ENCODE measurements at places on chromosomes 7 and 10. TPM values are rescaled to one million over a fixed set of nuclear protein-coding genes. Genes with fewer than 3 reads are reported as not detected.

DNA sequence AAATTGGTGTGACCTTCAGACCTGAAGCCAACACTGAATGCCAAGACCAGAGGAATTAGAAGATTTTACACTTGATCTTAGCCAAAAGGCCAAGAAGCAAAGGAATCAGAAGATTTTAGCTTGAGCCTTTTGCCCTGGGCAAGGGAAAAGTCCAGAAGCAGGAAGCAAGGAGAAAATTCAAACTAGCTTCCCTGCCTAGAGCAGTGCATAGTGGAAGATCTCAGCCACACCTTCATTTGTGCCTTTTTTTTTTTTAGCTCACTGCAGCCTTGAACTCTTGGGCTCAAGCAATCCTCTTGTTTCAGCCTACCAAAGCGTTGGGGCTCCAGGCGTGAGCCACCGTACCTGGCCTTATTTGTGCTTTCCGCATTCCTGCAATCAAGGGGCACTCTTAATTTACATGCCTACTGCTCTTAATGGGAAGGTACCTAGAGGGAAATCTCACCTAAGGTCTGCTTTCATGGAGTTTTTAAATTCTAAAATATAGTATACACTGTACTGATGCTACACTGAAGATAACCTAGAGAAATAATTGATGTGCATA lies 8.3 kb upstream of the PIP4K2A start:
- DNase-seq = no peak

The PLEKHS1 gene
- not detected for total RNA-seq

DNA sequence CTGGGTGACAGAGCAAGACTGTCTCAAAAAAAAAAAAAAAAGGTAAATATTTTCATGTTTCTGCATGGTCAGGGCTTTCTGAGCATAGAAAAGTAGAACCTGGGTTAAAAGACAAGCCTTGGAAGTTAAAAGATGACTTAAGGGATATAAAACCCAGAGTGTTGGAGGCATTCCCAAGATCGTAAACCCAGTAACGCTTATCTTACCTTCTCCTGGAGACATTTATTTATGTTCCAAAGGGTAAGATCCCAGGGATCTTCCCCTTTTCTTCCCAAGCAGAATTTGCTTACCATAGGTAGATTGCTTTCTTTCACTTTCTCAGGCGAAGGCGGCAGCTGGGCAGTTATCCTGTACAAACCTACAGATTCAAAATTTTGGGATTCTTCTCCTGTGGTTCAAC lies 22.2 kb downstream of the SUGCT start:
- DNase-seq = no peak

DNA sequence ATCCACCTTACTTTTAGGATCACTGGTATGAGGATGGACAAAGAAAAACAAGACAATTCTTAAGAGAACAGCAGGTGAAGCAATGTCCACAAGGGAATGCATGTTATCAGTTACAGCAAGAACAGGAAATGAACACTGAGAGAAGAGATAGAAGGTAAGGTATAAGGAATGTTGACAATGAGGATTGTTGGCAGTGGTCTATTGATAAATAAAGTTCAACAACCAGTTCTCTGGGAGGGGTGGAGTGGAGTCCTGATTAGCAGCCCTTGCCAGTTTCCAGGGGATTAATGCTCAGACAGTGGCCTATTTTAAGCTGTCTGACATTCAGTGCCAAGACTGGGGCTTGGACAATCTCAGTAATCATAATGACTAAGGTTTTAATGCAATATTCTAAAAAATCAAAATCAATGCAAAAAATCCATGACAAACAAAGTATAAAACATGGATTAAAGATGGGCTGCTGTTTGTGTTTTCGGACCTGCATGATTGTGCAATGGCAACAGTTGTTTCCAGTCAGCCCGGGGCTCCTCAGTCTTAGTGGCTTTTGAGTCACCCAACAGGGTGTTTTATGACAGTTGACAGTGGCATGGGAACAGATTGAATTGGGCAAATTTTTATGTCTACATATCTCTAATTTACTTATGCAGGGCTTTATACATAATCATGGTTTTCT lies 13.8 kb upstream of the AKR1B1 start:
- DNase-seq = no peak

The TAS2R41 gene
- total RNA-seq = not detected

GRCh38 chr7:105493196-105493922 lies 28.7 kb downstream of the PUS7 start:
- DNase-seq = no peak

DNA sequence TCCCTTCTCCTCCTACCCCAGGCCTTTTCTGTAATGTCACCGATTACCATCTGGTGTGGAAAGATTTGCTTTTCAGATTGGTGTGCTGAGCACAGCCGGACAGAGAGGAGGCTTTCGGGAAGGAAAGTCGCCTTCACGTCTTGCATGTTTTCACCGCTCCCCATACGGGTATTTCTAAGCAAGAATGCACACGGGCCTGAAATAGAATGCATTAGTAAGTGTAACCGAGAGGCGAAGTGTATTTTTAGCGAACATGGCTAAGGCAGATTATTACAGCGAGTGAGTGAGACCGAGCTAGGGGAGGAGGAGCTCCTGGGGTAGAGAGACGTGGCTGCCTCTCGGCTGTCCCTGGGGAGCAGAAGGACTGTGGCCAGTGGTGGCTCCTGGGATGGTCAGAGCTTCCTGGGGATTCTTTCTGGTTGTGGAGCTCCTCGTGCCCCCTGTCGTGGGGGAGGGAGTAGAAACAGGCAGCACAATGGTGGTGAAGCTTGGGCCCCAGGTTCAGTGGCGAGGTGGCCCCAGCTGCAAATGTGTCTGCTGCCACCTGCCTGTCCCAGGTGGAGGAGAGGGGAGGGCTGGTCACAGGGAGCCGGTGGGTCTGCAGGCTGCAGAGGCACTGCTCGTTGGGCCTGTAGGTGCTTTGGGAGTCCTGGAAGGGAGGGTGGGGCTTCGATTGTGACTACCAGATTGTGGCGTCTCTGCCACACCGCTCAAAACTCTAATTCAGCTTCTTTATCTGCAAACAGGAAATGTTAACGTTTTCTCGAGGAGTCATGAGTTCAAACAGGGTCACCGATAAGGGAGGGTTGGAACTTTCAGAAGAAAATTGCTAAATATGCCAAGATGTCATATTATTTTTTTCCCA lies 135.8 kb downstream of the CAMK1D start:
- no peak for DNase-seq

DNA sequence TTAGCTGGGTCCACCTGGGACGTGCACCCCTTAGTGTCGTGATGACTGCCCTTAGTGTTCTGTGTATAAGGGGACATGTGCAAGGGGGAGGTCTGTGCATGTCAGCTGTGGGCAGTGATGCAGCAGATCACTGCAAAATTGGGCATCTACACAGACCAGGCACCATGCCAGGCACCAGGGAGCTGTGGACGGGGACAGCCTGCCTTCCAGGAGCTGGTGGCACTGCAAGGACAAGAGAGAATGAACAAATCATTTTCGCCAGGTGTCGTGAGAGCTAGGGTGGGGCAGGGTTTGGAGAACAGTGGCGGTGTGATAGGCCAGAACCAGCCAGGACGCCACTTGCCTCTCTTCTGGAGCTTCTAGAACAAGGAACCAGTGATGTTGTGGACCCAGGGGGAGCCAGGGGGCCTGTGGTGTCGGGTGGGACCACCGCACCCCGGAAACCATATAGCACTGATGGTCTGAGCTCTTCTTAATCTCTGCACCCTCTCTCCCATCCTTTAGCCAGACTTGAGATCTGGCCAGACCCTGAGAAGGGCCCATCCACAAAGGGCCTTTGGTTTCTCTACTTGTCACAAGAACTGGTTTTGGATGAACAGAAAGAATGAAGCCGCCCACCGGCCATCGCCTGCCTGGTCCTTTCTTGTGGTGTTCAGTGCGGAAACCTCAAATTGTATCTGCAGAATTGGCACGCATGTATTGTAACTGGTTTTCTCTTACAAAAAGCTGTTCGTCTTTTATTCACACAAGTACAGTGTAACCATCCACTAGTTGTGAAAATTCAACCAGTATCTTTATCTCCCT lies 30.7 kb downstream of the PRF1 start:
- no peak for DNase-seq

DNA sequence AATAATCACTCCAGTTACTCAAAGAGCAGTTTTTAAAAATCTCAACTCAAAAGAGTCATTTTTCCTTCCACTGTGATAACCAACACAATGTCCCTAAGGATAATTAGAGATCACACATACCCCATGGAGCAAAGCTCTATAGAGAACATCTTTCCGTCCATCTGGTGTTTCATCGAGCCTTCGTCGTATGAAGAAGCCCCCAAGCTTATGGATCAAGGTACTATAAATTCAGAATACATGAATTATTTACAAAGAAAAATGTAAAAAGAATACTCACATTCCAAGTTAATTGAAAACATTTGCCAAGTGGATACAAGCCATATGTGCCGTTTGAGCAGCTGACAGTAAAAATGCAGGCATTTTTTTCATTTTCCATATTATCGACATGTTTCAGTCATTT lies 14.8 kb downstream of the GPAM start:
- no peak for DNase-seq

The LRRD1 gene
- not detected for total RNA-seq

DNA sequence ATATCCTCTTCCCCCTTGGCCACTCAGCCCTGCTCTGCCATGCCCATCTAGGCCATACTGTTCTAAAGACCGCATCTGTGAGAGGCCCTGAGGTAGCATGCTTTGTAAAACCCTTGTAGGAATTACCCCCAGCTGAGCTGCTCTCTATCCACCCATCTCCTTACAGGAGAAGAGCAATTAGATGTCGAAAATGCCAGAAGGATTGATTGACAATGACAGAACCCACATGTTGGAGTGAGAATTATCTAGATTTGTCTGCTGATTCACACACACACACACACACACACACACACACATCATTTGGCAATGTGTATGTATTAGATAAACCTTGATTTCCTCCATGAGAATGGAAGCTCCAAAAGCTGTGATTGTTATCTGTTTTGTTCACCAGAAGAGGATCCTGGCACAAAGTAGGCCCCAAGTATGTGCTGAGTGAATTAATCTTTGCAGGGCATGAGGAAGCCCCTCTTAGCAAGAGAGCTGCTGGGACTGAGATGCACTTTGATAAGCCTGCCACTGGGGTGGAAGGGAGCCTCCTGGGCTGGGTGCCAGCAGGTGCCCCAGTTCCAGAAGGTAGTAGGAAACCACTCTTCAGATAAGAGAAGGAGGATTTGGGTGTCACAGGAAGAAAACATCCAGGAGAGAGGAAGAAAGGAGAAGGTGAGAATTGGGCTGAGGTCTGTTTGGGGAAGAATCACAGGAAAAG lies 187.5 kb upstream of the ADO start:
- DNase-seq = no peak

DNA sequence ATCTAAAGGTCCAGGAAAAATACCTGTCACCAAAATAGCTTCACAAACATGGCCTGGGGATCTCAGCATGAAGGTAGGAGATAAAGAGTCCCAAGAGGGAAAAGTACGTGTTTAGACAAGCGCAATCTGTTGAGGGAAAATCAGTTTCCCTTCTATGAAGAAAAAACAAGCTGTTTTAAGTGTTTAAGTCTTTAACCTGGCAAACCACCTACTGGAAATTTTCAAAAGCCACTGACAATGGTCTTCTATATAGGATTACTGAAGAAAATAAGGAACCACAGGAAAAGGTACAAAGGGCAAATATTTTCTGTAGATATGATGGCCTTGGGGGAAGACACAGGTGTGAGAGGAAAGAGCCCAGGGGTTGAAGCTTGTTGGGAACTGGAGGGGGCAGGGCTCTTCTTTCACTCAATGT lies 21.2 kb downstream of the ALDH18A1 start:
- DNase-seq = no peak

DNA sequence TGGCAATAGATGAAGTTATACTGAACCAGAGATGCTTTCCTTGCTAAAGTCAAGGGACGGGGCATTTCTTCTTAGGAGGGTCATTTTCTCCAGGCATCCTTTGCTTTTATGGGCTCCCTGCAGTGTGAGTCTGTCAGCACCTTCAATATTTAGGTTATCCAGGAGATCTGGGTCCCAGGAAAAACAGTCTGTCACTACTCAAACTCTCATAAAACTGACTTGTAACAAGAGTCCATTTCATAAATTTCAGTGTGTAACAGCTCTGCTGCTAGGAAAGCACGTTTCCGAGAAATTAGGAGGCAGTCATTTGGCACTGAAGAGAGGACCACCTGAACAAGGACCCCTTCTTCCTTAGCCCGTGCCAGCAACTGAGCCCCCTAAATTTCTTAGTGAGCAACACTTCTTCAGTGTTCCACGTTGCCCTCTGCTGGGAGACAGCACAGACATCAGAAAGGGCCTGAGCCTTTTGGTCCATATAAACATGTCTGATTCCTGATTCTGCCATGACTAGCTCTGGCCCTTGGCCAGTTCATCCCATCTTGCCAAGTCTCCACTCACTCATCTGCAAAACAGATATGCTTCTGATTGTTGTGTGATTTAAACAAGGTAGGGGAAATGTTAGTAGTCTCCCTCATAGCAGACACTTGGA lies 7.2 kb downstream of the GCC1 start:
- DNase-seq = no peak

The PITX3 gene
- total RNA-seq = 6.9 TPM

GRCh38 chr10:96833220-96834001 lies 1.3 kb downstream of the LCOR start:
- DNase-seq = no peak

DNA sequence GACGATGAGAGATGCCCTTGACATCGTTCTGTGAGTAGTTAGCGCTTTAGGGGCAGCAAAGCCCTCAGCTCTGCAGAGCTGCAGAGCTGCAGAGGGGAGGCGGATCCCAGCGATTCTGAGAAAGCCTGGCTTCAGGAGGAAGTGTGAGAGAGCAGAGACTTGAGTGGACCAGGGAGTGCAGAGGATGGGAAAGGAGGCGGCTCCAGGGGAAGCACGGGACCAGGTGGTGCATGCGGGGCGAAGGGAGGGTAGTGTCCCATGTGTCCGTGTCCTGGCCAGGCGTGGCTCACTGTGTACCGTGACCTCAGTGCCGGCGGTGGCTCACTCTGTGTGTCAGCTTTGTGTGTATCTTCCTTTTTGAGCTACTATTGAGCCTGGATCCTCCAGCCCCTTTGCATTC lies 250.8 kb upstream of the PITRM1 start:
- no peak for DNase-seq

The RPEL1 gene
- not detected for total RNA-seq

The RADIL gene
- 2.9 TPM for total RNA-seq

The KCNIP2 gene
- 0.71 TPM for total RNA-seq

DNA sequence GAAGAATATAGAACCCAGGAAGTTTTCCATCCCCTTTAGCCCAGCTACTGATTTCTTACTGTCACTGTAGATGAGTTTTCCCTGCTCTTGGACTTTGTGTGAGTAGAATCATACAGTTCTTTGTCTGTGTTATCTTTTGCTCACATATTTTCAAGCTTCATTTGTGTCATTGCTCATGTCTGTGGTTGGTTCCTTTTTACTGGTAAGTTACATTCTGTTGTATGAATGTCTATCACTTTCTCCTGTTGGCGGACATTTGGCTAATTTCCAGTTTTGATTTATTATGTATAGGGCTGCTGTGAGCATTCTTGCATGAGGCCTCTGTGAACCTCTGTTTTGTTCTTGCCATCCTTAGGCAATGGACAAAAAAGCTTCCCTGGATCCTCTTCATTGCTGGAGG lies 5.3 kb downstream of the GLRX3 start:
- no peak for DNase-seq

GRCh38 chr7:23873306-23873705 lies 163.3 kb downstream of the STK31 start:
- no peak for DNase-seq

- DNase-seq = no peak
Observed at GRCh38 chr10:98038288-98038687, 7.9 kb upstream of the CRTAC1 start.
